ENCODE measurements at places on chromosomes 11 and 22.
A peak's percentile ranks its signal among the peaks of the same experiment; 100 is the strongest.

- no peak for DNase-seq
Measured at GRCh38 chr22:36136988-36137387, 23.6 kb downstream of the APOL3 start.

DNA sequence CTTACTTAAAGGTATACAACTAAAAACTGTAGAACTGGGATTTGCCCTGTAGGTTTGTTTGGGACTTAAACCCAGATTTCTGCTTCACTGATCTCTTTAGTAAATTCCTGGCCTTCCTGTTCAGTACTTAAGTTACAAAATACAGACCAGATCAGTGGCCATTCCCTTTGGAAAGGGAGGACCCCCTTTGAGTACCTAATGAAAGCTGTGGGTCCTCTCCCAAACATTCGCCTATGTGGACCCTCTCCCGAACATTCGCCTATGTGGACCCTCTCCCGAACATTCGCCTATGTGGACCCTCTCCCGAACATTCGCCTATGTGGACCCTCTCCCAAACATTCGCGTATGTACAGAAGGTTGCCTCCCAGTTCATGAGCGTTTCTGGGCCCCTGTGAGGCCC is 10.3 kb downstream of the L3MBTL2 start:
- DNase-seq, result no peak

DNA sequence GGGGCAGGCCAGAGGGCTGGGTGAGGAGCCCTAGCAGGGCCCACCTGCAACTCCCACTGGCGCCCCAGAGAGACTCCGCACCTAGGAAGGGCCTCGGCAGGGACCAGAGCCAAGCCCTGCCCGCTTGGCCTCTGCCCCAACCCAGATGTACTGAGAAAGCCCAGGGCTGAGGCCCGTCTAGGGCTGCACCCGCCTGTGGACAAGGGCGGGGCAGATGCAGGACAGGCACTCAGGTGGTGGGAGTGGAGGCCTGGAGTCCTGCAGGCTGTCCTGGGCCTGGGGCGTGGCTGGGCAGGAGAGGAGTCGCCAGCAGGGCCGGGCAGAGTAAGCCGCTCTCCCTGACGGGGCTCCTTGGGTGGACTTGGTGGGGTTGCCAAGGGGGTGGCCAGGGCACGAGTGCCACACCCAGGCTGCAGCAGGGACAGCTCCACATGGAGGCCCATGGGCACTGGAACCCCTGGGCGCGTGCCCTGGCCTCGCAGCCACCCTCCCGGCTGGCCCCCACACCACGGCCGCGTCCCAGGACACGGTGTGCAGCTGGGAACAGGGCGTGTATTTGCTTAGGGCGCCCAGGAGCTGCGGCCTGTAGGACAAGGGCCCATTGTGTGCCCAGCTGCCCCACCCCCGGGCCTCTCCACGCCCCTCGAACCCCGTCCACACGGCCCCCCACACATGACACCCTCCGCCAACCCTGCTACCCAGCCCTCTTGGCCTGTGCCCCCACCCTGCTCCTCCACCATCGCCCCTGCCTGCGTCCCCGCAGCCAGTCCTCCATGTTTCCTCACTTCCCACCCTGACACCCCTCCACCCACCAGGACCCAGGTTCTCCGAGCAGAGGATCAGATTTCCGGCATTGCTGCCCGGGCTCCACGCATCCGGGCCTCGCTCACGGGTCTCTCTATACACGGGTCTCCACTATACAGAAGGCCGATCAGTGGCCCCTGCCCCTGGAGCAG is 11.3 kb upstream of the PIM3 start:
- DNase-seq, result no peak

DNA sequence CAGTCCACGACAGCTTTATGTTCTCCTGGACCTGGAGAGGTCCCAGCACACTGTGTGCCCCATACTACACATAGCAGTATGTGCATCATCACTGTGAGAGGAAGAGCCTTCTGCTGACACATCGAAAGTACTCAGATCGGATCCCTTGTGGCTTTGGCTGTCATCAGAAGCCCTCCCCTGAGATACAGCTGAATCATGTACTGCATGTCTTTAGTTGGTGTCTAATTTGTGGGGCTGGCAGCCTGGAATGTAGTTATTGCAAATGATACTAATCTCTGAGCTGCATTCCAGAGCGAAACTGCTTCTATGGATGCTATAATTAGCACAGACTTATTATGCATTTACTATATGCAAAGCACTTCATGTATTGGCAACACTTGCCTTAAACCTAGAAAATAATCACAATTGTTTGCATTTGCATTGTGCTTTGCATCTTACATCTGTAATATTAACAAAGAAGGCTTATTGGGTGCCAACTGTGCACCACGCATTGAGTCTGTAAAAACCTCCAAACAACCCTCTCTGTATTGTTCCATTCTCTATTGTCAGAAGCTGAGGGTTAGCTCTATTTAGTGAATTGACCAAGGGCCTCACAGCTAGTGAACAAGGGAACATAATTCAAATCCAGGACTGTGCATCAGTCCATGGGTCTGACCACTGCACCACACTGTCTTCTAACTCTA is 89.2 kb upstream of the CRTAM start:
- peak; percentile 44 for DNase-seq

GRCh38 chr11:77677138-77677537 is 39.5 kb upstream of the CLNS1A start:
- DNase-seq, result no peak

- no peak for DNase-seq
Measured at GRCh38 chr11:67032830-67033551, 10.1 kb downstream of the SYT12 start.

GRCh38 chr11:62553080-62553838 is 6.7 kb upstream of the AHNAK start:
- no peak for DNase-seq

Measured in occipital lobe (tissue), 3 donors.